ENCODE measurements at places on chromosomes 6 and 20. TPM values are rescaled to one million over a fixed set of nuclear protein-coding genes. Genes with fewer than 3 reads are reported as not detected.

Gene NOTCH4
- total RNA-seq: 11.2 TPM

Gene MOXD1
- total RNA-seq: 123 TPM

Gene HCK
- total RNA-seq: 8.3 TPM

Gene RUNX2
- 2.4 TPM for total RNA-seq

Gene GPR6
- total RNA-seq: not detected

Gene GPX6
- total RNA-seq: not detected

Gene TNFRSF21
- 22.8 TPM for total RNA-seq

Gene PFDN6
- total RNA-seq: 24.3 TPM

Gene WFDC2
- total RNA-seq: not detected

Gene RAD21L1
- total RNA-seq: not detected

Gene HRH3
- total RNA-seq: 0.16 TPM

Gene ID4
- 102 TPM for total RNA-seq

Gene ENPP3
- total RNA-seq: 2.4 TPM
